ENCODE measurements at places on chromosomes 2 and 18.

GRCh38 chr18:6397931-6398566, 16.7 kb downstream of the L3MBTL4 start:
- no peak for DNase-seq

- no peak for DNase-seq
Measured at GRCh38 chr18:51054764-51055163, 24.8 kb downstream of the SMAD4 start.

DNA sequence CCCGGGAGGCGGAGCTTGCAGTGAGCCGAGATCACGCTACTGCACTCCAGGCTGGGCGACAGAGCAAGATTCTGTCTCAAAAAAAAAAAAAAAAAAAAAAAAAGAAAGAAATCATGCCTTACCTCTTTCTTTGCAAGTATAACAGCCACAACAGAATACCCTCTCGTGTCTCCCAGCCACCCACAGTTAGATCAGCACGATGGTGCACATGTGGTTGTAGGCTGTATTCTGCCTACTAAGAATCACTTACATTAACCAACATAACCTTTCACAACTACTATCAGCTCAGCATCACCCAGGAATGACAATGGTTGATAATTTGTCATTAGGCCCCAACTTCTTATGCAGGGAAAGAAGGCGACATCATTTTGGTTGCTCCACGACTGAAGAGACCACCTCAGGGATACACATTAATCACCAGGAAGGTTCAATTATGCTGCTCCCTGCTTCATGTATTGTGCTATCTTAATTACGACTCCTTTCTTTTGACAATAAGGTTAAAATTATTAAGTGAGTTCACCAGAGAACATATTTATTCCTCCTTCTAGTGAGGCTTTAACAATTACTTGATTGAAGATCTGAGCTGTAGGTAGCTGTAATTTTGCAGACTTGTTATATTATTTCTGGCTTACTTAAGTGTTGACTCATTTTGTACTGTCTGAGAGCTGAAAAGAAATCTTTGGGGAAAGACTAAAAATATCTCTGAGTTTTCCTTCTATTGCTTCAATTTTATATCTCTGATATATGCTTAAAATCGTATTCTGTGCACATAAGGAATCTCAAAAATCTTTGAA, 120.1 kb downstream of the LRP1B start:
- DNase-seq: no peak

GRCh38 chr18:53148123-53148522, 808.1 kb downstream of the DCC start:
- DNase-seq: no peak

DNA sequence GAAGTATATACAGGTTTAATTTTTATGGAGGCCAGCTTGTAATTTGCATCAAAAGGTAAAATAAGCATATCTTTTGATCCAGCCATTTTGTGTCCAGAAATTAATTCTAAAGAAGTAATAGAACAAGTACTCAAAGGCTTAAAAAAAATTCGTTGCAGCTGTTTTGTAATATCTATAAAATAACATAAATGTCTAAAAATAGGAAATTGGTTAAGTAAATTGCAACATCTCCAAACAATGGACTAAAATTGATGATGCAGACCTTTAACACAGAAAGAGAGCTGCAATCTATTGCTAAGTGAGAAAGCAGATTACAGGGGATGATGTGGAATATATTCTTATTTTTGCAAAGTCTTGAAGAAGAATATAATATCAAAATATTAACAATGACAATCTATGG, 19.4 kb downstream of the AAK1 start:
- no peak for DNase-seq

- DNase-seq: no peak
Measured at GRCh38 chr2:6945087-6945813, 28.0 kb downstream of the RNF144A start.

- DNase-seq: no peak
Measured at GRCh38 chr2:215505044-215505786, 69.3 kb upstream of the FN1 start.

DNA sequence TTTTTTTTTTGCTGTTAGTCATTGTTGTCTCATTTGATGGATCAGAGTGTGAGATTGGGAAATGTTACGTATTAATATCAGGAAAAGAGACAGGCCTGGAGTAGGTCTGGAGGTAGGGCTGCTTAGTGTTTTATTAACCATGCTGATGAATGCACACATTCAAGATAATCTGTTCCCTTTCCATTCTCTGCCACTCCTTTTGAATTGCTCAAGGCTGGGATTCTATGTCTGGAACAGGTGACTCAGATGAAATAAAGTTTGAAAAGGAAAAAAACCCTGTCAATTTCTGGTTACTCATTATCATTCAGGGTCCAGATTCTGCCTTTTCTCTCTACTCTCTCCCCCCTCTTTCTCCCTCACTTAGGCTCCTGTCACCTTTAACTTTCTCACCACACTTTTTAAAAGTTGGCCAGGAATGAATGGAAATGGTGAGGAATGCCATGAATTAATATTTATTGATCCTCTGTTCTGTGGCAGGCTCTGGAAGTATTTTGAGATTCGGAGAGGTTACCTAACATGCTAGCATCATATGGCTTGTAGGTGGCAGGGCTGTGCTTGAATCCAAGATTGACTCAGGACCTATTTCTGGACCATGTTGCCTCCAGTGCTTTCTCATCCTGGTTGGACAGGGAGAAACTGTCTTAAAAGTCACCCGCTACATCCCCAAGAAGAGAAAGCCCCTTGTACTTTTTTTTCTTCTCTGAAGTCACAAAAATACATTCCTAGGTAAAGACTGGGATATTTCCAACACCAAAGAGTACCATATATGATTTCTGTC, 40.2 kb downstream of the MAP4K4 start:
- DNase-seq: no peak

GRCh38 chr2:20027260-20027677, 14.8 kb upstream of the MATN3 start:
- DNase-seq: no peak

DNA sequence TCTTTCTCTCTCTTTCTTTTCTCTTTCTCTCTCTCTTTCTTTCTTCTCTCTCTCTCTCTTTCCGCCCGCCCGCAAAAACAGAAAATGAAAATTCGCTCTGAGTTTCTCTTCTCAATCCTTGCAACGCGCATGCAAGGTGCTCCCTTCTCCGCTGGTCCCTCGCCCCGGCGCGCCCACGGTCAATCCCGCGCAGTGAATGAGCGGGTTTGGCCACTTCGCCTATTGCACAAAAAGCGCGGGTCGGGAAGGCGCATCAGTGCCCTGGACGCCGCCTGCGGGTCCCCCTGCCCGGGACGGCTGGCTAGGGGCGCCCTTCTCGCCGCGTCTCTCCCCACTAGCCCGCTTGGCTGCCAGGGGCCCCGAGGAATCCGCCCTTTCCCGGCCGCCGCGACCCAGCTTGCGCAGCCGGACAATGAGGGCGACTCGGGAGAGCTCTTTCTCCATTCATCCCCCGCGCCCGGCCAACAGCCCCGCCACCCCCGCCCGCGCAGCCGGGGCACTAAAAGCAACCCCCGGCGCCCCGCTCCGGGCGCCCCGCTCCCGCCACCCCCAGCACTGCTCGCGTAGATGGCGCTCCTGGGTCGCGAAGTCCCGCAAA, 706 bp downstream of the LAMA1 start:
- no peak for DNase-seq

GRCh38 chr18:13465476-13465875, 246.9 kb downstream of the LDLRAD4 start:
- no peak for DNase-seq

DNA sequence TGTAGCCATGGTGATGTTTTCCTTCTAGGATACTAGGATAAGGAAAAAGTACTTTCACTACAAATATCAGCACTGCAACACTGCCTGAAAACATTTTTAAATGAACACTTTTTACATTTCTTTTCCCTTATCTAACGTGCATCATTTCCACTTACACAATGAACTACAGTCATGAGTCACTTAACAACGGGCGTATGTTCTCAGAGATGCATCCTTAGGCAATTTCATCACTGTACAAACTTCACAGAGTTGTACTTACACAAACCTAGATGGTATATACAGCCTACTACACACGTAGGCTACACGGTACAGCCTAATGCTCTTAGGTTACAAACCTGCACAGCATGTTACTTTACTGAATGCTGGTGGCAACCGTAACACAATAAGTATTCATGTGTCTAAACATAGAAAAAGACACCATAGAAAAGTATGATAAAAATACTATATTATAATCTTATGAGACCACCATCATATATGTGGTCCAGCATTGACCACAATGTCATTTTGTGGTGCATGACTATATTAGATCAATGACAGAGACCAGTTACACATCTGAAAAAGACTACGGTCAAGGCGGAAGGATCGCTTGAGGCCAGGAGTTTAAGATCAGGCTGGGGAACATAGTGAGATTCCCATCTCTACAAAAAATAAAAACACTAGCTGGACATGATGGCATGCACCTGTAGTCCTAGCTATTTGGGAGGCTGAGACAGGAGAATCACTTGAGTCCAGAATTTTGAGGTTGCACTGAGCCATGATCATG, 39.8 kb downstream of the WDR33 start:
- no peak for DNase-seq

GRCh38 chr18:78875016-78875777, 104.4 kb upstream of the SALL3 start:
- DNase-seq: no peak

- no peak for DNase-seq
Measured at GRCh38 chr2:33518929-33519328, 42.5 kb downstream of the RASGRP3 start.

DNA sequence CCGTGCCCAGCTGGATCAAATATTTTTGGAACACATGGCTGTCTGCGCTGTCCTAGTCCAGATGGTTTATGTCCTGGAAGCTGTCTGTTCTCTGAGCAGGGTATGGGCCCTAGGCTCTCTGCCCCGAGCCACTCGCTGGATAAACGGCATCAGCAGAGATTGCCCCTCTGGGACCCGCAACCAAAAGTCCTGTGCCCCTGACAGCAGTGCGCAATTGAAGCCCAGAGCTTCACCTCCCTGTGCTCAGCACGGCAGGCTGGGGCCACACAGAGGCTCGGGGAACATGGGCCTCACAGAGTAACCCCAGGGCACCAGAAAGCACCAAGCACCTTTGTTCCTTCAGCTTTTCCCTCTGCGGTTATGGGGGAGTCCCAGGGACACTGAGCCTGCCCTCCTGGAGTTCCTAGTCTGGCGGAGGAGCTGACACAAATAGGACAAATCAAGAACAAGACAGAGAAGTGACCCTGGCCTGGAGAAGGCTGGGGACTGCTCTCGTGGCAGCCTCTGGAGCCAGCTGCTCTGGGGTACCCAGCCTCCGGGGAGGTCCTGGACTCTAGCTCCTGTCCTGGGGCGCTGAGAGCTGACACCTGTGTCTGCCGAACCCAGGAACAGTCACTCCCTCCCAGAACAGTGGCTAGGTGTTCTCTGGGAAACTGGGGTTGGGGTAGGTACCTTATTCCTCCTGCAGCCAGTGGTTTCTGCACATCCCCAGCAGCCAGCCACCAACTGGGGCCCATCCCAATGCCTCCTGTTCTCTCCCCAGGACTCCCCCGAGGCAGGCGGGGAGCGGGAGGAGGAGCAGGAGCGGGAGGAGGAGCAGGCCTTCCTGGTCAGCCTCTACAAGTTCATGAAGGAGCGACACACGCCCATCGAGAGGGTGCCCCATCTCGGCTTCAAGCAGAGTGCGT, 12.3 kb downstream of the ARID5A start:
- DNase-seq: no peak

GRCh38 chr2:112623913-112624777, 21.6 kb upstream of the SLC20A1 start:
- DNase-seq: peak; percentile 62

DNA sequence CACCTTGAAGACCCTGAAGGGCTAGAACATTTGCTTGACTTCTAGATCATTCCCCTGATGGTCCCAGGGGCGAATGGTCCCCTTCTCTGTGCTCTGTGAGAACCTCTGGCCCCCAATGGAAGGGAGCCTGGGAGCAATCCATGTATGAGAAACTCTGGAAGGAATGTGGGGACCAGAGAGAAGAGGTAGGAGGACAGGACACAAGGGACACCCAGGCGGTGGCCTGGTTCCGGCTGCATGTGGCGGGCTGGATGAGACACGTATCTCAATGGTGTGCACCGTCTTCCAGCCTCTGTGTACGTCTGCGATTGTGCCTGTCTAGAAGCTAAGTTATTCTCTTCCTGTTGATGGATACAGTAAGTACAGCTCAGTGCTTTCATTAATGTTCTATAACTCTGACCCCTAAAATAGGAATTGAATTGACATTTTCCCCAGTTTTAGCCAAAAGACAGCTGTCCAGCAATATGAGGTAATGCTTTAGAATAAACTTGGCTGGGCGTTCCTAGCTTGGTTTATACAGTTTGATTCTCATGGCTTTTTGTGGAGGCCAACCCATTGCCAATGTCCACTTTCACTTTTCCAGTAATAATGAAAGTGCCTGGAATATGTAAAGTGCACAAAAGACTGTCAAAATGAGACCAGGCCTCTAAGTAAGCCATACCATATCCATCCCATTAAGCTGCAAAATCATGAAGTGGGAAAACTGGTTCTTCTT, 30.1 kb upstream of the COPS8 start:
- no peak for DNase-seq

- DNase-seq: no peak
Measured at GRCh38 chr2:205714058-205714776, 31.9 kb downstream of the NRP2 start.

DNA sequence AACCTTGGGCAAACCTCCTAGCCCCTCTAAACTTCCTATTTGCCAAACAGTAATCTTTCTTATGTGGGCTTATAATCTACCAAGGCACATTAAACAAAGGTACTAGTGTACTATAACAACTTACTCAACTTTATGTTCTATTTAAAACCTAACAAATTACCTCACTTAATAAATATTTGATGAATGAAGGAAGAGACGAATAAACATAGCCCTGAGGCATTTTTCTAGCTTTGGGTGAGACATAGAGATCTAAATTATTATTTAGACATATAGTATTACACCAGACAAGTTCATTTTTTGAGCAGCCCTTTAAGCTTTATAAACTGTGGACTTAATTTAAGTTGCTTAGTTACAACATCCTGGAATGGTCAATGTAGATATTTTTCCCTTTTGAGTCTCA, 104.6 kb downstream of the UNC80 start:
- DNase-seq: no peak

DNA sequence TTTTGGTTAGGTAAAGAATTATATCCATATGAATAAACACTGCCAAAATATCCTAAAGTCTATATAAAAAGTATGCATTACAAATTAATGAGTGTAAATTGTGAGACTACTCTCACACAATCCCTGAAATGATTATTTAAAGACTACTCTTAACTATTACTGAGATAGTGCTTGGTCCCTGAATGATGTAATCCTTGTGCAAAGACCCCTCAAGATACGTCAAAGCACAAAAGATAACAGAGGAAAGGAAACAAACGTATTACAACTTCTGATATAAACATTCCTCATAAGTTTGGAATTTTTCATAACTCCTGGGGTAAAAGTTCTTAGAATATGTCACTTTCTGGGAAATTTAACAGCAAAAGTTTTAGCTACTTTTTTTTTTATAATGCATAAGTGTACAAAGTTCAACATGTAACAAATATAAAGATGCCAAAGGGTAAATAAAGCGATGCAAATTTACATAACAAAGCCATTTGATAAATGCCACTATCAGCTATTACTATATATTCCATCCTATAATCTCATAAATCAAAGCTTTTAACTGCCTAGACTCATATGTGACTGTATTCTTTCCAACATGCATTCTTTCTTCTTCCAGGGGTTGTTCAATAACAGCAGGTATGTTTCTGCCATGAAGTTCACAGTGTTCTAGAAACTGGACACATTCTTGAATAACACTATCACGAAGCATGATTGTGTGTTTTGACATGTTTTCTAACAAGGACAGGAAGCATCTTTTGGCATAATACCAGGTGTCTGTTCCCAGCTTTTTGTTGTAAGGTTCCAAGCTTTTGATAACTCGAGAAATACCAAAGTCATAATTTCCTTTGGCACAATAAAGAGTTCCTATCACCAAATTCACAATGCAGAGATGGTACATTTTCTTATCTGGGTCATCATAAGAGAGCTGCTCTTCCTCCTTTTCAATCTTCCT, 158.0 kb downstream of the AGPS start:
- no peak for DNase-seq

Data from stimulated activated CD8-positive, alpha-beta memory T cell treated with anti-CD3 and anti-CD28 coated beads, Interleukin-2, amount 100 ng/mL, for 1 hour (primary cell).